Spleen (tissue), 13 donors: ENCODE measurements at places on chromosomes 5 and 9. TPM values are rescaled to one million over a fixed set of nuclear protein-coding genes. Genes with fewer than 3 reads are reported as not detected.

- peaks cover 9% of the 10 kb centered on the region for H3K36me3 ChIP-seq
- H3K4me3 ChIP-seq = peak overlapping the region; percentile 97
- no peak for DNase-seq
- H3K27me3 ChIP-seq = no peaks in the 10 kb centered on the region
- H3K27ac ChIP-seq = peak overlapping the region; percentile 97
These were observed 592 bp downstream of the UBAP2 start for GRCh38 chr9:34047864-34048726.

- no peak overlapping the region for H3K27ac ChIP-seq
- no peak overlapping the region for H3K4me3 ChIP-seq
- peaks cover 15% of the 10 kb centered on the region for H3K36me3 ChIP-seq
- DNase-seq = no peak
- H3K4me1 ChIP-seq = peaks cover 55% of the 10 kb centered on the region
- H3K27me3 ChIP-seq = no peaks in the 10 kb centered on the region
These were observed 4.2 kb downstream of the TMEM167A start for GRCh38 chr5:83072966-83073365.

Gene FOXD4L5
- 0.03 TPM for polyA plus RNA-seq

DNA sequence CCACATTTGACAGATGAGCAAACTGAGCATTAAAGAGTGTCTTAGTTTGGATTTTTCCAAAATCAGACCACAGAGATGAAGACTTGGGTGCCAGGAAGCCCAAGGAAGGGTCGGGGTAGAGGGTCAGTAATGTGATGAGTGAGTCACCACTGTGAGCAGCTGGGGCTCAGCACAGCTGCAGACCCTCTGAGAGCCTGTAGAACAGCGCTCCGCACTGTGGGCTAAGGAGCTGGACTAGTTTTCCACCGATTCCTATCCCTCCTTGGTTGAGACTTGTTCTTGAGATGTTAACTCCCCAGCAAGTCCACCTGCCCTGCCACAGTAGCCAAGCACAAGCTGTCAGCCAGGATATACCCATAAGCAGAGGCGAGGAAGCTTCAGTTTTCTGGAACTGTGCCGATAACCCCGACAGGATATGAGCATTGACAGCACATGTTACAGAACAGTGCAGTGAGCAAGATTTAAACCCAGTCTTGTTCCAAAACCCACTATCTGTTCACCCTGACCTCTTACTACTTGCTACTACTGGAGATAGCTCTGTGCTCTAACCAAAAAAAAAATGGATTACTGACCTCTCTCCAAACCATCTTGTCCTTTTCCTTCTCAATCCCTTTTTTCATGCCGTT is 31.8 kb downstream of the EGFLAM start:
- H3K27ac ChIP-seq = no peak overlapping the region
- no peaks in the 10 kb centered on the region for H3K27me3 ChIP-seq
- no peak overlapping the region for H3K4me3 ChIP-seq
- no peak for DNase-seq
- no peaks in the 10 kb centered on the region for H3K4me1 ChIP-seq
